ENCODE measurements at places on chromosomes 13 and 19. TPM values are rescaled to one million over a fixed set of nuclear protein-coding genes. Genes with fewer than 3 reads are reported as not detected.

TSSK6 gene
- 0.26 TPM for total RNA-seq

DNA sequence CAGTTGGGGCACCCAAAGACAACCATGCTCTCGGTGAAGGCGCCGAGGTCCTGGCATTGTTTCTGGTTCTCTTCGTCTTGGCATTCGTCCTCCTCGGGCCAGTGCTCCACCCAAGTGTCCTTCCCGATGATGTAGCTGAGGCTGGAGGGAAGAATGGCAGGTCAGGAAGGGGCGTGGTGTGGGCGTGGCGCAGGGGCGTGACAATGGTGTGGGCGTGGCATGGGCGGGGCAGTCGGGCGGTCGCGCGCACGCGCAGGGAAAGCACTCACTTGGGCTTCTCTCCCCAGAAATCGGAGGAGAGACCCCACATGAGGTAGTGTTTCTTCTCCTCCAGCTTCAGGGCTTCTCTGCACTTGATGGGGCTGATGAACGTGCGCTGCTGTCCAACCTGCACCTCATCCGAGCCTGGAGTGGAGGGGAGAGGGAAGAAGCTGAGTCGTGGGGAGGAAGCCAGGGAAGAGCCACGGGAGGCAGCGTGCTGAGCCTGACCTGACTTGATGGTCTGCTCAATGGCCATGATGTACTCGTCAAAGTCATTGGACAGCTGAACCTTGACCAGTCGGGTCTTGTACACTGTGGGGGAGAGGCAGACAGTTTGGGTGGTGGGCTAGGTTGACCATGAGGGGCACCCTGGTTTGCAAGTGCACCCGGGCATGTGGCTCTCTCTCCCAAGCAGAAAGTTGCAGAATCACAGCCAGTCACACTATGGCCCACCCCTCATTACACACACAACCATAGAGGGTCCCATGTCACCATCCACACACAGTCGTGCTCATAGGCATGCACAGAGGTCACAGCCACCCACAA lies 8.1 kb upstream of the TNFSF14 start:
- no peak for DNase-seq

- no peak for DNase-seq
Measured at GRCh38 chr19:6739883-6740588, 556 bp downstream of the TRIP10 start.

RNF225 gene
- total RNA-seq: not detected

IQCN gene
- total RNA-seq: 0.13 TPM

DNA sequence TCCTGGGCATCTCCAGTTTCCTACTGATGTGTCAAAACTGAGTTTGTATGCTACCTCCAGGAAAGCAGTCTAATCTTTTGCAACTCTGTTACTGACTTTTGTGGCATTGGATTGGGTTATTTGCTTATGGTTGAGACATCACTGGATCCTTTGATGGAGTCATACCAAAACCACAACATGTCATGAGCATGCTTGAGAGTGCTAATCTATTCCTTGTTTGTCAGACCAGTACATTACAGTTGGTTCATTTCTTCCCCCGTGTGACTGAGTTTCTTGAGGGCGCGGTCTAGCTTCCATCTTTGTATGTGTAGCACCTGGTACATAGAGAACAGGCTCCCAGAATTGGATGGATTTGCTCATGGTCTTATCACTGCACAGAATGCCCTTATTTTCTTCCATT lies 43.2 kb downstream of the SUGT1 start:
- no peak for DNase-seq

PNMA8A gene
- total RNA-seq: 0.26 TPM

GRCh38 chr13:43785650-43786471 lies 911 bp downstream of the ENOX1 start:
- DNase-seq: peak; percentile 81
